SJCRH30 (cell line): ENCODE measurements at places on chromosomes 6 and 20. TPM values are rescaled to one million over a fixed set of nuclear protein-coding genes. Genes with fewer than 3 reads are reported as not detected.

- DNase-seq, result no peak
- no peak overlapping the region for H3K27ac ChIP-seq
- no peaks in the 10 kb centered on the region for H3K36me3 ChIP-seq
- H3K4me1 ChIP-seq, result no peaks in the 10 kb centered on the region
- H3K27me3 ChIP-seq, result no peaks in the 10 kb centered on the region
Measured at GRCh38 chr6:106178900-106179299, 92.8 kb downstream of the PRDM1 start.

- H3K27ac ChIP-seq, result no peak overlapping the region
- no peak for DNase-seq
- peaks cover 10% of the 10 kb centered on the region for H3K4me1 ChIP-seq
- no peaks in the 10 kb centered on the region for H3K27me3 ChIP-seq
- no peak overlapping the region for H3K4me3 ChIP-seq
Measured at GRCh38 chr6:18259675-18260447, 4.5 kb downstream of the DEK start.

DNA sequence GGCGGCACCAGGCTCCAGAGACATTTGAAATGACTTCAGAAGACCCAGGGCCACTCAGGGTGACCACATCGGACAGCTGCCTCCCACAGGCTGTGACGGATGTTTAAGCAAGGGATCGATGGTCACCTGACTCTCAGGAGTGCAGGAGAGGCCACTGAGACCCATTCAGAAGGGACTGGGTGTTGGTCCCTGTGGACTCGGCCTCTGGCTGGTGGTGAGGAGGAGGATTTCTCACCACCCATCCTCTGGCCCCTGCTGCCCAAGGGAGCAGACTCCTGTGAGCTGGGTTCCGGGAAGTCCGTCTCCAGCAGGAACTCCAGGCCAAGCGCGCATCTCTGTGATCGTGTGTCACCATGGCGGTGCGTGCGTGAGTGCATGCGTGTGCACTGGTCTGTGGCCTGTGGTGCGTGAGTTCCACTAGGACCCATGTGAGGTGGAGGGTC lies 25.5 kb downstream of the NPEPL1 start:
- H3K4me1 ChIP-seq, result peaks cover 11% of the 10 kb centered on the region
- no peak overlapping the region for H3K4me3 ChIP-seq
- DNase-seq, result no peak
- no peaks in the 10 kb centered on the region; the same call in 1 of the 2 replicates for H3K27me3 ChIP-seq
- no peak overlapping the region for H3K27ac ChIP-seq

DNA sequence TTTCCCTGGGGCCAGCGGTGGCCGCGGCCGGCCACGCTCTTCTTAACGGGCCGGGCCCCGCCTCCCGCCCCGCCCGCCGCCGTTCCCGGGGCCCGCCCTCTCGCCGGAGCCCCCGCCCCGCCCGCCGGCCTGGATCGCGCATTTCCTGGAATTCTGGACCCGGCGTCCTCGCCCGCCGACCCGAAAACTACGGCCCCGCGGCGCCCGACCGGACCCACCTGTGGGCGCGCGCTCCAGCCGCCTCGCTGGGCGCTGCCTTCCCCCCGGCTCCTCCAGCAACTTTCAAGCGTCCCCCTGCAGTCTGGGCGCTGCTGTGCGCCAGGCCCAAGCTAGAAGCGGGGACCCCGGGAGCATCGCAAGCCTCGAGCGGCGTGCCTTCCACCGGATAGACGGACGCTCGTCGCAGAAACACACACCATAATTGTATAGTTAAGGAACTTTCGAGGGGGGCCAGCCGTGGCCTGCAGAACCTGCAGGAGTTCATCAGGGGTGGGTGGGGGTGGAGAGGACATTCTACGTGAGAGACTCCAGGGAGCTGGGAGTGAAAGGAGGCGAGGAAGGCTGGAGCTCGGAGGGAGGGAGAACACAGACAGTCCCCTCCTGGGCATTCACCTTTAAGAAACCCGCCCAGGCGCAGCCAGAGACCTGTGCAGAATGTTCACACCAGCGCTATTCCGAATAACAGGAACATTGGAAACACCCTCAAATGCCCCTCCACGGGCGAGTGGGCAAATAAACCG lies at the start of gene ADA:
TSS of gene ADA (minus strand) at position 16 of the 740 bp plus-strand sequence. CDS start 92 bp downstream, outside the sequence.
- H3K27me3 ChIP-seq, result no peaks in the 10 kb centered on the region; the same call in 1 of the 2 replicates
- no peak within 1 kb of the TSS for H3K27ac ChIP-seq
- H3K36me3 ChIP-seq, result no peaks in the 10 kb centered on the region

DNA sequence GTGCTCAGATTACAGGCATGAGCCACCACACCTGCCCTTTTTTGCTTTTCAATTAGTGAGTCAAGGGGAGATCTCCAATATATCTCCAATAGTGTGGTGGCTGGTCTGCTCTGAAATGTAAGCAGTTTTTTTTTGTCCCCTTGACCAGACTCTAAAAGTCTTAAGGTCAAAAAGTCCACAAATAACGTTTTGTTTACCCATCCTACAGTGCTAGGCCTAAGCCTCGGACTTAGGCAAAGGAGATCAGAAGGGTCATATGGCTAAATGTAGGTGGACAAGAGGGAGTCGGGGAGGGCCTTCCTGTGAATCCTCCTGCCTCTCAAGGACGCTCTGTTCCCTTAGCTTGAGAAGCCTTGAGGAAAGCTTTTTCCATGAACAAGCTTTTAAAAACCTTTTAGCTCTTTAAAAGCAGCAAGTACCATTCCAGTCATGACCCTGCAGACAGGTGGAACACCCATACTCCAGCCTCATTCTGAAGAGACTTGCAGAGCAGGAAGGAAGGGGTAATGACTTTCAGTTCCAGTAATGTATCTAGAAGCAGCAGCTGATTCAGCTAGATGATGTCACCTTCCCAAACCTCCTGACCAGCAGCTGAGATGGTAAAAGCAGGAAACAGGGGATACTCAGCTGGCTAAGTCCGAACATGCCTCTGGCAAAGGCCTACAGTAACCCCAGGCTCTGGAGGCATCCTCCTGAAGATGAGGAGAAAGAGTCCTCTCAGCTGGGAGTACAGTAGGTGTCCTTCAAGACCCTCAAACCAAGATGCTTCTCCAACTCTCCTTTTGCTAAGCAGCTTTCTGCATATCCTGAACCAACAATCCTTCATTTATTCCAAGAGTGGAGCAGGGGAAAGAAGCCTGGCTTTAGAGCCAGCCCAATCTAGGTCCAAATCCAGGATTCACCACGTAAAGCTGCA lies 23.6 kb downstream of the BCL2L1 start:
- H3K4me3 ChIP-seq, result no peak overlapping the region
- DNase-seq, result peak; percentile 97
- no peaks in the 10 kb centered on the region for H3K27me3 ChIP-seq
- H3K36me3 ChIP-seq, result peaks cover 5% of the 10 kb centered on the region

DNA sequence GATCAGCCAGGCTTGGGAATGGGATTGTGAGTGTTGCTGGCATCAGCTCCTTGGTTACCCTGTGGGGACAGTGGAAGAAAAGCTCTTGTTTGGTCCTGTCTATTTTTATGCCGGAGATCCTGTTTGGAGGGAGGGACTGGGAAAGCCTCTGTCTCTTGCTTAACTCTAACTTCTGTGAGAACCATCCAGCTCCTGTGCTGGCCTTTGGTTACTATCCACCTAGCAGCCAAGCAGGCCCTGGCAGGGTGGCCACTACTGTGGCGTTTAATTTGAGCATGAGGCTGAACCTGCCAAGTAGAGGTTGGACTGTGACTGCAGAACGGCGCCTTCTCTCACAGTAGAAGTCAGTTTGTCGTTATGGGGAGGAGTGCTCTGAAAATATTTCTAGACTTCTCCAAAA lies 193.3 kb downstream of the UTRN start:
- no peaks in the 10 kb centered on the region for H3K4me1 ChIP-seq
- no peak for DNase-seq
- H3K36me3 ChIP-seq, result peaks cover 8% of the 10 kb centered on the region
- no peak overlapping the region for H3K4me3 ChIP-seq
- H3K27ac ChIP-seq, result no peak overlapping the region
- H3K27me3 ChIP-seq, result no peaks in the 10 kb centered on the region; the same call in 1 of the 2 replicates

GRCh38 chr6:88179692-88180091 lies 13.5 kb upstream of the CNR1 start:
- H3K36me3 ChIP-seq, result no peaks in the 10 kb centered on the region
- H3K27me3 ChIP-seq, result no peaks in the 10 kb centered on the region
- H3K4me3 ChIP-seq, result no peak overlapping the region
- H3K27ac ChIP-seq, result no peak overlapping the region
- DNase-seq, result no peak

GRCh38 chr20:31718952-31719643 lies 3.6 kb downstream of the BCL2L1 start:
- peaks cover 17% of the 10 kb centered on the region for H3K36me3 ChIP-seq
- no peaks in the 10 kb centered on the region for H3K27me3 ChIP-seq
- H3K27ac ChIP-seq, result peak overlapping the region; percentile 76; the same call in 1 of the 2 replicates

DNA sequence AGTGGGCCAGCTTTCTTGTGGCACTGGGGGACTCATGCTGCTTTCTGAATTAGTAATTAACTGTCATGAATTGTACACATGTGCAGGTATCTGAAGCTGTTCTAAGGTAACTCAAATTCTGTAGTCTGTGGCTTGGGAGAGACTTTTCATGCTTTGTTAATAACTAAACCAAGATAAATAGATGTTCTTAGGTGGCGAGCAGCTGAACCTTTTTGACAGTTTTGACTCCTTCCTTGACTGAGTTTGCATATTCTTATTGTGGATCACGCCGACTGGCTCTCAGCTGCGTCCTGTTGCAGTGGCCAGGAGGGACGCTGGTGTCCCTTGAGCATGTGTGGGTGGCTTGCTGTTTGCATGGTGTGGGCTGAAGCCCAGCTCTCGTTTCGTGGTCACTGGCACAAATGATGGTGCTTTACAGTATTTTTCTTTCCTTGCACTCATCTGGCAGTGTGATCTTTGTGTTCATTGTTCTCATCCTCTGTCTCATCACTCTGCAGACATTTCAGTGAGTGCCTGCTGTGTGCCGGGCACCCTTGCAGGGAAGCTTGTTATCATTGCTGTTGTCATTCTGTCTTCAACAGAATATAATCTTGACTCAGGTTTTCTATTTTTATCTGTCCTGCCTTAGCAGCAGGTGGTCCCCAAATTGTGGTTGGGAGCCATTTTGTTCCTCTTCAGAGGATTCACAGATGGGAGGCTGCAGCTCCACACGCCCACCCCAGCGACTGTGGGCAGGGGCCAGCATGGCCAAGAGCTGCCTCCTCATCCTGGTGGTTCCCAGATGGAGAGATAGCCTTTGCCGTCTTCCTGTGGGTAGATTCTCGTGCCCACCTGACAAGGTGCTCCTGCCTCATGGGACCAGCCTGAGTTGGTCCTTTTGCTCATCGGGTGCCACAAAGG lies 39.6 kb downstream of the DUSP22 start:
- no peak for DNase-seq
- H3K4me3 ChIP-seq, result no peak overlapping the region
- no peaks in the 10 kb centered on the region for H3K4me1 ChIP-seq
- H3K27ac ChIP-seq, result no peak overlapping the region
- H3K27me3 ChIP-seq, result no peaks in the 10 kb centered on the region

DNA sequence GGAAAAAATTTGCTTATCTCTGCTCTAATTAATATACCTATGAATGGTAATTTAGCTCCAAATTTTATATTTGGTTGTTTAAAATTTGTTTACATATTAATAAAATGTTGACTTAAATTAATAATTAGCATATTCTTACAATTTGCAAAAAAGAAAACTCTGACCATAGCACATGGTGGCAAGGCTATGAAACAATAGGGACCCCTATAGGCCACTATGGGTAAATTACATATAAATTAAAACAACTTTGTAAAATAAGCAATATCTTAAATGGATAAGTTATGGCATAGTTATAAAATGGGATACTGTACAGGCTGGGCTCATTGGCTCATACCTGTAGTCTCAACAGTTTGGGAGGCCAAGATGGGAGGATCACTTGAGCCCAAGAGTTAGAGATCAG lies 76.0 kb downstream of the MKKS start:
- peaks cover 8% of the 10 kb centered on the region for H3K4me1 ChIP-seq
- H3K27me3 ChIP-seq, result no peaks in the 10 kb centered on the region
- H3K4me3 ChIP-seq, result no peak overlapping the region
- H3K27ac ChIP-seq, result no peak overlapping the region
- H3K36me3 ChIP-seq, result no peaks in the 10 kb centered on the region
- DNase-seq, result no peak

- no peaks in the 10 kb centered on the region for H3K4me1 ChIP-seq
- H3K27ac ChIP-seq, result no peak overlapping the region
- DNase-seq, result no peak
- H3K36me3 ChIP-seq, result no peaks in the 10 kb centered on the region
- no peaks in the 10 kb centered on the region for H3K27me3 ChIP-seq
Measured at GRCh38 chr6:38713812-38714211, 1.3 kb upstream of the DNAH8 start.

DNA sequence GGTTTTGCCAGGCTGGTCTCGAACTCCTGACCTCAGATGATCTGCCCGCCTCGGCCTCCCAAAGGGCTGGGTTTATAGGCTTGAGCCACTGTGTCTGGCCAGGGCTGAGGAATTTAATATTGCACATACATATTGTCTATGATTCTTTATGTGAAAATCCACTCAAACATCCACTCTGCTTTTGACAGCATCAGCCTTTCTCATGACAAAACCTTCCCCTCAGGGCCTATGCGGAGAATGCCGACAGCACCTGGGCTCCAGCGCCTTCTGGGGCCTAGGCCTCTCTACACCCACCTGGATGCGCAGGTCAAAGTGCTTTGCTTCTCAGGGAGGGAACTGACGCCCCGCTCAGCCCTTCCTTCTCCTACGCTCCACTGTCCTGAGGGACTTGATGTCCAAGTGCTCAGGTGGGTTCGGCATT lies 5.4 kb downstream of the RAMACL start:
- H3K27me3 ChIP-seq, result no peaks in the 10 kb centered on the region
- no peak for DNase-seq
- H3K4me1 ChIP-seq, result no peaks in the 10 kb centered on the region
- no peak overlapping the region for H3K4me3 ChIP-seq
- H3K27ac ChIP-seq, result no peak overlapping the region

DNA sequence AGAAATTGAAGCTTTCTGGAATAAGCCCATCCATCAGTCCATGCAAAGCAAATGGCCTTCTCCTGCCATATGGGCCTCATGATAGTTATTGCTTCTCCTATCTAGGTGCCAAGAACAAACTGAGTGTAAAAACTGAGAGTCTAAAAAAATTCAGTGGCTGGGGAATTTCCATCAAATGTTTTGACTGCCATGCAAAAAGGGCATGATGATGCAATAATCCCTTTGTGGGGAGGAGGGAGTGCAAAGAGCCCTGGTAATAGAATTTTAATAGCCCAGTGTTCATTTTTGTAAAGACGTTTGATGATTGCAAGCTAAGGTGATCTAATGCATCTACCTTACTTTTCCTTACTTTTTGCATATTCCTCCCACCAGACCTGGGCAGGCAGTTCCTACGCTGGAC lies 683.7 kb downstream of the EPM2A start:
- H3K4me3 ChIP-seq, result no peak overlapping the region
- no peak for DNase-seq
- no peaks in the 10 kb centered on the region for H3K36me3 ChIP-seq
- no peaks in the 10 kb centered on the region for H3K27me3 ChIP-seq

GRCh38 chr6:134063966-134064445 lies 11.6 kb upstream of the SLC2A12 start:
- no peak overlapping the region for H3K27ac ChIP-seq
- peak overlapping the region; percentile 22 for H3K4me3 ChIP-seq
- peak; percentile 57 for DNase-seq
- H3K27me3 ChIP-seq, result no peaks in the 10 kb centered on the region
- no peaks in the 10 kb centered on the region; the same call in 1 of the 2 replicates for H3K4me1 ChIP-seq

The CST3 gene
- 67.6 and 70.8 TPM in 2 replicates for total RNA-seq

The ELOVL4 gene
- 8.7 and 9.6 TPM in 2 replicates for total RNA-seq

The CGA gene
- 0.20 TPM in 1 of 2 replicates, not detected in the other for total RNA-seq

The RBM24 gene
- 29.3 and 32.2 TPM in 2 replicates for total RNA-seq

The THBS2 gene
- 0.18 and 0.28 TPM in 2 replicates for total RNA-seq
